ENCODE measurements at places on chromosomes 1 and 21.

DNA sequence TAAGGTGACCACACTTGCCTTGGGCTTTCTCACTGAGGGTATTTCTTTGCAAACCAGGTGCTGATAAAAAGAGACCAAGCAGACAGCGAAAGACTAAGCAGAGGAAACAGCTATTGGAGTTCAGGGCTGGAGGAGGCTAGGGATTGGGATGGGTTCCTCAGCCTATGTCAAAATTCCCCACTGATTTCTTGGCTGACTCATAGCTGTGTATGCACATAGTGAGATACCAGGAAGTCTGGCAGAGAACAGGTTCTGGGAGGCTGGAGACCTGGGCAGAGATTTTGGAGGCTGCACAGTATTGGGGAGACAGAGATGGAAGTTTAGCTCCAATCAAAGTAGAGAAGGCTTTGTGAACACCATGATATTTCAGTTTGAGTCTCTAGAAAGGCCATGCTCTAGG lies 25.3 kb downstream of the YARS1 start:
- no peak for DNase-seq

DNA sequence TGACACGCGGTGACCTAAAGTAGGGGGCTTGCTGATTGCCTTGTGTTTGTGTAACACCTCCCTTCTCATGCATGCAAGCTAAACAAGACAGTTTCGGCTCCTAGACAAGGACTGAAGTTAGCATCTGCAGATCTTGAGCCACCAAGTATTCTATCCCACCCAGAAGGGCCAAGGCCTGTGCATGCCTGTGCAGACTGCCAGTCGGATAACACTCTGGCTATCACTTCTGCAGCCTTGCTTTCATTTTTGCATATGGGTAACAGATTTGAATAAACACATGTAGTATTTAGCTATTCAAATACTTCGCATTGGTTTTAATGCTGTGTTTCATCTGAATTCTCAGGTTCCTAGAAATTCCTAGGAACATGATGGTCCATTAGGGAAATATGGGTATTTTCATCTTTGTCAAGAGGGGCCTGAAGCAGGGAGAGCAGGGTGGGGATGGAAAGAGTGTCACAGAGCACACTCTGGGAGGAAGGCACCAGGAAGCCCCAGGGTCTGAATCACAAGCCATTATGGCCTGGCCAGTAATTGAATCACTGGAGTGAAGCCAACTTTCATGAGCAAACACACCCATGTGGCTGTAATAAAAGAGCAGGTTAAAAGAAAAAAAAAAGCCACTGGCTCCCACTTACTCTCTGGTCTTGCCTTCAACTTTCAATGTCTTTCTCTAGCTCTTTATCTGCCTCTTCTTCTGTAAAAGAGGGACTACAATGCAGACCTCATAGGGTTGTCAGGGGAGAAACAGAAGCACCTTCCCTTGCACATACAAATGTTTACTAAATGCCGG lies 28.3 kb downstream of the GADD45A start:
- peak; percentile 96 for DNase-seq

DNA sequence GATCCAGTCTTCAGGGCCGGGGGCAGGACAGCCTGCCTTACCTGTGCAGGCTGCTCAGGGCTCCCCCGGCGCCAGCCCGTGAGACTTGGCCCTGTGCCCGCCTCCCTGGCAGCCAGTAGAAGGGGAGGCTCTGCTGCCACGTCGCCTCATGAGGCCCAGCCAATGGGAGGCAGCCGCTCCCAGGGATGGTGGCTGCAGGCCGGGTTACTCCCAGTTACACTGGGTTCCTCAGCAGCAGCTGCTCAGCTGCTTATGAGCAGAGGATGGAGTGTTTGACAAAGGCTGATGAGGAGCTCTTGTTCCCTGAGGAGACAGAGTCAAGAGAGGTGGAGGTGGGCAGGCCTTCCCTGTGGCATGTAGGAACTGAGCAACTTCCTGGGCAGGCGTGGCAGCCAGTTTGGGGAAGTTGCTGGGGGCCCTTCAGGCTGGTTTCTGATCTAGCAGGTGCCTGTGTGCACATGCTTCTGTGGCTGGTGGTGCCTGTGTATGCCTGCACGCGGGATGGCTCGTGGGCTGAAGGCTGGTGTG lies 5.5 kb downstream of the MFSD2A start:
- peak; percentile 99 for DNase-seq

GRCh38 chr1:49213301-49213700 lies 436.6 kb upstream of the BEND5 start:
- no peak for DNase-seq

- DNase-seq = no peak
These were observed 8.9 kb upstream of the KCNJ15 start for GRCh38 chr21:38247738-38248510.

DNA sequence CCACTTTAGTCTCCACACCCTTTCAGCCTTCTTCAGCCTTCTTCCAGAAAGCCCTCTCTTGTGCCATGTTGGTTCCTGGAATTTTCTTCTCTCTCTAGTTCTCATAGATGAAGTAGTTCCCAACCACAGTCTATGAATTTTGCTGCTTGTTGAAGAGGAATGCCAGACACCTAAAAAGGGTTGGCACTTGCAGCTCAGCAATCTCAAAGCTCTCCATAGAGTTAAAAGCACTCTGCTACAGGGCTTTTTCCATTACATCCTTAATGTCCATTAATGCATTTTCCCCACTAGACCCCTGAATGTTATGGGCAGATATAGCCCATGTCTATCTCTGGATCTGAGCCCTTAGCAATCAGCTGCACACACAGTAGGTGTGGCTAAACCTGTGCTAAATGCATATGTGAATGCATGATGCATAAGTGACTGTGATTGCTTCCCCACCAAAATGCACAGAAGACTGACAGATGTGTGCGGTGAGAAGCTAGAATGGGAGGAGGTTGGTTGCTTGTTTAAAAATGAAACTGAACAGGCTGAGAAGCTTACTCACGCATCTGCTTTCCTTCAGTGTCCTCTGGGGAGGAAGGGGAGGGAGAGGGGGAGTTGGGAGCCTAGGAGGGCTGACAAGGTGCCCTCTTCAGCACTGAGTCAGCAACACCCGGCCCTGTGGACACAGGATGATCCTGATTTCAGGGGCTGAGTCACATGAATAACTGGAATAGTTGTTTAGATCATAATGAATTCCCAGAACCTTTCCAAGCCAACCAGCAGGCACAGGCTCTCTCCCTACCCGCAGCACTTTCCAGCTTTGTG lies 146.1 kb upstream of the FGGY start:
- peak; percentile 87 for DNase-seq

GRCh38 chr1:54926970-54927369 lies 40.0 kb upstream of the DHCR24 start:
- peak; percentile 49 for DNase-seq

GRCh38 chr1:8789314-8790214 lies 27.9 kb downstream of the RERE start:
- no peak for DNase-seq

DNA sequence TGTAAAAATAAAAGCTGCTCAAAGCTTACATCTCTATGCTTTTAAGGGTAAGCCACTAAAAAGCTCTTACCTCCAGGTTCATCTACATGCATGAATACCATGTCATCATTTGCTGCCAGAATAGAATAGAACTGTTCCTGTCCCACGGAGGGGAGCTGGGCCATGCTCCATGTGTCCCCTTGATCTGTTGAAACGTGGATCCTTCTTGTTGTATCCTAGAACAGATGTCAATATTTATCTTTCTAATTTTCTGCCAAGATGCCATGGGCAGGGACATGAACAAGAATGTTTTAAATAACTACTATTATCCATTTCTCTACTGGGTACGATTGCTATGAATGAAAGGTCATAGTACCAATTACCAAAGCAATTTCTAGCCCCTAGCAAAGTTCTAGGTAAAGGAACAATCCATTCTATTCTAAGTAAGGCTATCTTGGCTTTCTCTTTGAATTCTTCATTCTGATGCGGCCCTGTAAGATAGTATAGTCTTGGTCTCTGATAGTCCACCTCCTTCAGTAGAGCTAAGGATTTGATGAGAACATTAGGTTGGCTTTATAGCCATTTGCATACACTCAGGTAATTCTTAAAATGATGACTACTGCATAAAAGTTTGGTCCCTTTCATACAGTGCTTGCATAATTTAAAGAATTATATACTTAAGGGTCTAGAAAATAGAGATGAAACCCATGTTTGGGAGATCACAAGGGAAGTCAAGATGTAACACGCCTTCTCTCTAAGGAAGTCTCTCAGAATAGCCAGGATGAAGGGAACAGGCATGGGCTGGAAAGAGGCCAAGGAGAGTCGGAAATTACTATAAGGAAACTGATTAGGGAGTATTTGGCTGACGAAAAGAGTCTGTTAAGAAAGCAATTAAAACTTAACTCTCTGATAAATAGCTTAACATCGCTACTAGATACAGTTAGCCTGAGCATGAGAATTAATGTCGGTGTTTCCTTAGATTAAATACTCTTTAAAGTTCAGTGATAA lies 35.4 kb upstream of the MYBPHL start:
- no peak for DNase-seq
